ENCODE measurements at places on chromosomes 11 and 22. TPM values are rescaled to one million over a fixed set of nuclear protein-coding genes. Genes with fewer than 3 reads are reported as not detected.

PAMR1 gene
- total RNA-seq, result 4.5 TPM

OSBPL5 gene
- total RNA-seq, result 14.6 TPM

RAB36 gene
- 4.7 TPM for total RNA-seq

KDM4F gene
- total RNA-seq, result not detected

Data from airway epithelial cell (primary cell).